Activated CD4-positive, alpha-beta T cell treated with anti-CD3 and anti-CD28 coated beads, Interleukin-2, amount 50 U/mL, for 4 hours (primary cell): ENCODE measurements at places on chromosomes 5 and 9.

- DNase-seq: no peak
Observed at GRCh38 chr5:137728048-137728447, 7.8 kb downstream of the KLHL3 start.

- no peak for DNase-seq
Observed at GRCh38 chr5:1521671-1522600, 1.8 kb downstream of the LPCAT1 start.

GRCh38 chr5:119578937-119579336 lies 50.4 kb upstream of the FAM170A start:
- no peak for DNase-seq

GRCh38 chr5:93594591-93595419 lies 11.8 kb downstream of the NR2F1 start:
- DNase-seq: no peak

DNA sequence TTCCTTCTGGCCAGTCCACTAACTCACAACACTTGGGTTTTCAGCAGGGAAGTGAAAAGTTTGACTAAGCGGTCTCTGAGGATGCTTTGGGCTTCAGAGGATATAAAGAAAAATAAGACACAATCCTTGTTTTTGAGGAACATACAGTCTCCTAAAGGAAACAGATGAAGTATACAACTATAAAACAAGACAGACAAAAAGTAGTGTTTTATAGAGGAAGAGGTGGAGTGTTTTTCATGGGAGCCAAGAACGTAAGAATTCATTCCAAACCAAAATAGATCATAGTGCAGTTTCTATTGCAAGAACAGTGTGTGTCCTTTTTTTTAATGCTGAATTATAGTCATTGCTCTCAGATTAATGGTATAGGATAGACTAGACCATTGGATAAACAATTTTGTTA lies 586.9 kb upstream of the BRINP1 start:
- no peak for DNase-seq

DNA sequence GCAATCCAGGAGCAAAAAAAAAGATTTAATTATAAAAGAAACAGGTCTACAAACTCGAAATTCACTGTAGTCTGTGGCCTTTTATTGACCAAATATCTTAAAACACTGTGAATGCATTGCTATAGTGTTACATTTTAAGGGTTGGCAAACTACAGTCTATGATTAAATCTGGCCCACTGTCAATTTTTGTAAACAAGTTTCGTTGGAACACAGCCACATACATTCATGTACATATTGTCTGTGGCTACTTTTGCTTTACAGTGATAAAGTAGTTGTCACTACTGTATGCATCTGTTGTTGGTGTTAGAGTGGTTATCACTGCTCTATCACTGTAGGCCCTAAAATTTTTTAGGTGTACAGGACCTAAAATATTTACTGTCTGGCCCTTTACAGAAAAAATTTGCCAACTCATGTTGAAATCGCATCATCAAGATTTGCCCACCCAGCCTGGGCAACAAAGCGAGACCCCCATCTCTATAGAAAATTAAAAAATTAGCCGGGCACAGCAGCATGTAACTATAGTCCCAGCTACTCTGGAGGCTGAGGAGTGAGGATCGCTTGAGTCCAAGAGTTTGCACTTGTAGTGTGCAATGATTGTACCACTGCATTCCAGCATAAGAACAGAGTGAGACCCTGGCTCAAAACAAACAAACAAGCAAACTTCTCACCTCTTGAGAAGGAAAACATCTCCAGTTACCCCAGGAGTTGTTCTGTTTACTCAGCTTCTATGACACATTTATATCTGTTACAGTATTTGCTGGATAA lies 89.0 kb downstream of the ERBIN start:
- no peak for DNase-seq

- DNase-seq: no peak
Observed at GRCh38 chr9:91760906-91761305, 189.1 kb downstream of the ROR2 start.

DNA sequence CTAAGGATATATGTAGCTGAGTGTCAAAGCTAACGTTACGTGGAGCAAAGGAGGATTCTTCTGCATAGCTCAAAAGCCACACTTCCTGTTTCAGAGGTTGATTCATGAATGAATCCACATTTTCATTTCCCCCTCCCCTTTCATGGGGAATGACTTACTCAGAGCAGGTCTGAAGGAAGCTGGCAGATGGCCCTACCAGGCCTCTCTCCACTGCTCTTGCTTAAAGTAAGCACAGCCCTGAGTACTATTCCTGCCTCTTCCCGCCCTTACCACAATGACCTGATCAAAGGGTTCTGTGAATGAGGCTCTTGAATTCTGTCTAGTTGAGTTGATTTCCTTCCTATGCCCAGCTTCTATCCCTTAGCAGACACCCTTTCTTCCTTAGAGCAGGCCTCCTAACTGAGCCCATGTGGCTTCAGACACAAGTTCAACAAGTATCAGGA lies 6.3 kb downstream of the IGIP start:
- DNase-seq: no peak

- DNase-seq: peak; percentile 3
Observed at GRCh38 chr9:15135164-15135792, 171.7 kb downstream of the TTC39B start.

DNA sequence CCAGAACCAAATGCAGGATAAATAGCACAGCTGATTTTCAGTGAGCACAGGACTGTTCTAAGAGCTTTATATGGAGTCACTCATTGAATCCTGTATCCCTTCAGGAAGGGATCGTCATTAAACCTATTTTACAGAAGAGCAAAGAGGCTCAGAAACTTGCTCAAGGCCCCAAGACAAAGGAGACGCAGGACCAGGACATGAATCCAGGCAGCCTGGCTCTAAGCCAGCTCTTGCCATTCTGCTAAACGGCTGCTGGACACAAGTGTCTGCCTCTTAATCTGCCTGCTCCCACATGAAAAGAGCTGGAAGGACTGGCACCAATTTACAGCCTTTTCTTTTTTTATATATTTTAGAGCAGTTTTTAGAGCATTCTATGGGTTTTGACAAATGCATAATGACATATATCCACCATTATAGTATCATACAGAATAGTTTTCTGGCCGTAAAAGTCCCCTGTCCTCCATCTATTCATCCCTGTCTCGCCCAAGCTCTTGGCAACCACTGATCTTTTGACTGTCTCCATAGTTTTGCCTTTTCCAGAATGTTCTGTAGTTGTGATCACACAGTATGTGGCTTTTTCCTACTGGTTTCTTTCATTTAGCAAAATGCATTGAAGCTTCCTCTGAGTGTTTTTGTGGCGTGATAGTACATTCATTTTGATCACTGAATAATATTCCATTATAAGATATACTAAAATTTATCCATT lies 37.5 kb downstream of the RETREG1 start:
- no peak for DNase-seq

GRCh38 chr9:404234-404633 lies 189.6 kb downstream of the DOCK8 start:
- DNase-seq: no peak

DNA sequence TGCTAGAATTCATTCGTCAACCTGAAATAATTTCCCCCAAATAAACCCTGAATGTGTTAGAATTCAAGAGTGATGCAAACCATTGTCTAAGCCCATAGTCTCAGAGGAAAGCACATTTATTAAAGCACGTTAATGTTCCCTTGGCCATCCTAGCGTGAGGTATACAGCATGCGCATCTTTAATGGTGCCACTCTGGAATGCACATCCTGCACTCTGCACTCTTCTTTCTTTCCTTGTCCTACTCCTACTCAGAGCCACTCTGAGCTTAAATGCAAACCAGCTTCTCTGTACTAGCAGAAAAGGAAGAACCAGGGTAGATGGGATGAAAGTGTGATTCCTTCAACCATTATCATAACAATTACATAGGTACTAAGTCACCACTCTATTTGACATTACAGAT lies 50.4 kb downstream of the ARL15 start:
- no peak for DNase-seq

DNA sequence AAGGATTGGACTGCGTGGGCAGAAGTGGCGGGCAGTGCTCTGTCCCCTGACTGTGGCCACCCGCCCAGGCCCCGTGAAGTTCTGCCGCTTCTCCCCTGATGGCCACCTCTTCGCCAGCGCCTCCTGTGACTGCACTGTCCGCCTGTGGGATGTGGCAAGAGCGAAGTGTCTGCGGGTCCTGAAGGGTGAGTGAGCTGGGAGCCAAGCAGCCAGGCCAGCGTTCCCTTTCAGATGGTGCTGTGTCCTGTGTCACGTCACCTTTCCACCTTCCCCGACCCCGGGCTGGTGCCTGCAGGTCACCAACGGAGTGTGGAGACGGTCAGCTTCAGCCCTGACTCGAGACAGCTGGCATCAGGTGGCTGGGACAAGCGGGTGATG lies 2.3 kb downstream of the WDR38 start:
- DNase-seq: no peak

GRCh38 chr5:1182633-1183423 lies 18.6 kb upstream of the SLC6A19 start:
- DNase-seq: no peak

DNA sequence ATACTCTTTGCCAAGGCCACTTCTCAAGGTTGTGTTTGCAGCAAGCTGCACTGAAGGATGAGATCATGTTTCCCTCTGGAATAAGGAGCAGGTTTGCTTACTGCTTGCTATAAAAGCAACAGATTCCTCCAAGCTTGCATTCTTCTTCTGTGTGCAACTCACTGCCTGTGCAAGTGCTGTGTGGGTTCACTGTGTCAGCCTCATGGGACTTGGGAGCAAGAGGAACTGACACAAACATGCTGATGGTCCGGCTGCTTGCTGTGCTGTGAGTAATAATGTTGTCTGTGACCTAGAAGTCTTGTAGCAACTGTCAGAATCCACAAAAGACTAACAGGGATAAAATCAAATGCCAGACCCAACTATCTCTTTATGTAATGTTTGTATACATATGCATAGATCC lies 33.6 kb upstream of the SHC3 start:
- DNase-seq: no peak

- no peak for DNase-seq
Observed at GRCh38 chr5:13780081-13780480, 164.4 kb downstream of the DNAH5 start.

GRCh38 chr5:93422652-93423280 lies 158.3 kb downstream of the NR2F1-AS1 start:
- no peak for DNase-seq

DNA sequence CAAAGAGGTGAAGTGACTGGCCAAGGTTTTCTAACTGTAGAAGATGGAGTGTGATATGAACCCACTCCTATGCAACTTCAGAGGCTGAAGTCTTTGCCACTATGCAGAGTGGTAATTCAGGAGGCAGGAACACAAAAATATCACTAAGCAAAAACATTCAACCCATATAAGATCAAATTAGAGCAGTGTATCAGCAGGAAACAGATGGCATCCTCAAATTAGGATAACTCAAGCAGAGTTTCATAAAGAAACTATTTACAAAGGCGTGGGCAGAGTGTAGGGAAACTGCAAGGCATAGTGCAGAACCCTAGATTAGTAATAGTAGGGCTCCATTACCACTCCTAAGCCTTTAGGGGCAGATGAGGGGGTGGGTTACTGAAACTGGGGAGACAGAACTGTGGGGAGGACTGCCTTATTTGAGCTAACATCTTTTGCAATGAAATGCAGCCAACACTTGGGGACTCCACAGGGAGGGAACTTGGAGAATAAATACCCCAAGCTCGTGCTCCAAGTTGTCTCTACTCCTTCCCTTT lies 72.2 kb downstream of the PTTG1 start:
- DNase-seq: no peak

- no peak for DNase-seq
Observed at GRCh38 chr5:171857489-171857876, 71.9 kb downstream of the SMIM23 start.

DNA sequence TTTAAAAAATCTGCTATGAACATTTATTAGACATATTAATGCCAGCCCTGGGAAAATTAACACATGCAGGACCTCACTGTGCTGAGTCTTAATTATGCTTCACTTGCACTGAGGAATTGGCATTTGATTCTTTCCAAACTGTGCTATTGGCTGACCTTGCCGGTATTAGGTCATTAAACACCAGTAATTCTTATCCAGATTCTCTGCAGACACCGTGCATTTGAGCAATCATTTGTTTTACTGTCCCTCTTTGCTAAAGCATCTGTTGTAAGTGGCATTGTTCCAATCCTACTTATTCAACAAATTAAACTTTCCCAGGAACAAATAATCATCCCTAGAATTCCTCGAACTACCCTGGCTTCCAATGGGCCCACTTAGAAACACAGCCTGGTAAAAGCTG lies 145.0 kb downstream of the SLC12A2 start:
- DNase-seq: no peak

- DNase-seq: no peak
Observed at GRCh38 chr5:120464627-120465435, 731 bp downstream of the PRR16 start.

GRCh38 chr9:10282084-10282483 lies 330.7 kb downstream of the PTPRD start:
- no peak for DNase-seq

GRCh38 chr5:172402531-172403188 lies 51.7 kb downstream of the SH3PXD2B start:
- DNase-seq: no peak

DNA sequence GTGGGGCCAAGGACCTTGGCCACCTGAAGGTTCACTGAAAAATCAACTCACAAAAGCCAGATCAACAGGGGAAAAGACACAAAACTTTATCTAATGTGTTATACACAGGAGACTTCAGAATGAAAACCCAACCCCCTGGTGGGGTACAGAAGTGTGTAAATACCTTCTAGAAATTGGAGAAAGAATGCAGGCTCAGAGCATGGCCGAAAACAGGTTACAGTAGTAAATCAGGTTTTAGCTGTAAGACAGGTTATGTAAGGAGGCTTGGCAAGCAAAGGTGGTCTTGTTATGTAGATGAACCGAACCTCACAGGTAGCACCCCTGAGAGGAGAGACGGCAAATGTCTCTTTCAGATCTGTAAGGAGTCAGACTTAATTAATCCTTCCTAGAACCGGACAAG lies 10.0 kb downstream of the CEMIP2 start:
- DNase-seq: no peak

GRCh38 chr5:41641621-41642020 lies 131.2 kb upstream of the PLCXD3 start:
- no peak for DNase-seq

- no peak for DNase-seq
Observed at GRCh38 chr5:14326035-14326903, 183.1 kb downstream of the TRIO start.

DNA sequence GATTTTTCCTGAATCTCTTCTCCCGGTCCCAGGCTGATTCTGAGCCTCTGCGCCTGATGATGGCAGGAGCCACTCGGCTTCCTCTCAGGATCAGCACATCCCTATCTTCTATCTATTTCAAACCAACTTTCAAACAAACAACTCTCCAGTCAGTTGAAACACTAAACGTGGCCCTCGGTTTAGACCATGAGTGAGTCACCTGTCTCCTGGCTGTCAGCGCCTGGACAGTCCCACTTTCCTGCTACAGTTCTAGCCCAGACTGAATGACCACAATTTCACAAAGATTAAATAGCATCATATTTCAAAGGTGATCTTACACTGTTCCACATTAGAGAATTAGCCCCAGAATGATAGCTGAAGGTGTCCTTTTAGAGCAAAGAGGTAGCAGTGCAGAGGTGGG lies 6.2 kb downstream of the SLC6A19 start:
- no peak for DNase-seq

GRCh38 chr5:173451031-173451430 lies 122.8 kb upstream of the STC2 start:
- DNase-seq: no peak
